NCI-H460 (cell line): ENCODE measurements at places on chromosomes 1 and 21. TPM values are rescaled to one million over a fixed set of nuclear protein-coding genes. Genes with fewer than 3 reads are reported as not detected.

DNA sequence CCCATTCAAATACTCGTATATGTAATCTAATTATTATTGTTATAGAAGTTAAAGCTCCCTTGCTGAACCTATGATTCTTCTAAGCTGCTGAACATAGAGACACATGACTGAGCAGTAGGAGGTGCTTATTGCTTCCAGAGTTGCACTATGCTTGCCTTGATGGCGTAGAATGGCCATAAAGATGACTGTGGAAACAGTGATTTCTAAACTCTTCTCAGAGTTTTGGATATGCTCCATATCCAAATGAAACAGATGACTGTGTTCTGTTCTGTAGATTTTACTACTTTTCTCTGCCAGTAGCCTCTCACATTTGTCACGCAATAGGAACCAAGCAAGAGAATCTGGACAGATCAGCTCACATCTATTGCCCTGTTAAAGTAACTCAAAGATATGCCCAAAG lies 88.1 kb upstream of the CACYBP start:
- no peak for DNase-seq

Gene SLC45A3
- total RNA-seq, result 2.0 and 2.1 TPM in 2 replicates

GRCh38 chr1:159974350-159974965 lies 20.4 kb upstream of the SLAMF9 start:
- DNase-seq, result no peak

Gene RGSL1
- 0.07 TPM in 1 of 2 replicates, not detected in the other for total RNA-seq

GRCh38 chr1:192349314-192349713 lies 32.5 kb downstream of the RGS21 start:
- no peak for DNase-seq

DNA sequence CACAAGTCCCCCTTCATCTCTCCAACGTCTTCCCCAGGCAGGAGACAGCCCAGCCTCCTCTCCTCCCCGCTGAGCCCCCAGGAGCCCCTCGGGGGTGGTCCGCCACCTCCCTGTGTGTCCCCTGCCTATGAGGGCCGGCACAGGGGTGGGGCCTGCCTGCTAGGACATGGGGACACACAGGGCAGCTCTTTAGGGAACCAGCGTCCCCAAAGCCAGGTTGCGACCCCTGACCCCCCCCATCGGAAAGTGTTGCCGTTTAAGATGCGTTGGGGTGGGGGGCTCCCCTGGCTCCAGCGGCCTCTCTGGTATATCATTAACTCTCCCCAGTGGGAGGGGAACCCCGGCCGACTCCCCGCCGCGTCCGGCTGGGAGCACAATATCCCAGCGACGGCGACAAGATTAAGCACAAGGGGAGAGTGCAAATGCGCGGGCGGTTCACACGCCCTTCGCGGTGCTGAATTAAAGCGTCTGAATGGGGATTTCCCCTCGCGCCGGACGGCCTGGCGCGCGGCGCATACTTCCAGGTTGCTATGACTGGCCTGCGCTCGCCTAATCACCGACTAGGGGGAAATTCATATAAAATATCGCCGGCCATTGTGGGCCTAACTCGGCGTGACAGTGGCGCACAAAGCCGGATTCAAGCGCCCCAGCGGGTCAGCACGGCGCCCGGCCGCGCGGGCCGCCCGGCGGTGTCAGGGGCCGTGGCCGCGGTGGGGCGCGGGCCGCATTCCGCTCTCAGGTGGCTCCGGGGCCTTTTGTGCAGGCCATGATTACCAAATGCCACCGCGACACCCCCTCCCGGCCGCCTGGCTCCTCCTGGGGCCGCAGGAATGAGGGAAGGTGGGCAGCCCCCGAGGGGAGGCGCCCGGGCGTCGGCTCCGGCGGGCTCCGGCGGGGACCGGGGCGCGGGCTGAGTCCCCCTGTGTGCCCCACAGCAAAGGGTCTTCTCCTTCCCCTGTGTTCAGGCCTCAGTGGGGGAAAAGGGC lies 30.9 kb downstream of the WNT3A start:
- no peak for DNase-seq
